ENCODE measurements at places on chromosomes 6 and 20.

DNA sequence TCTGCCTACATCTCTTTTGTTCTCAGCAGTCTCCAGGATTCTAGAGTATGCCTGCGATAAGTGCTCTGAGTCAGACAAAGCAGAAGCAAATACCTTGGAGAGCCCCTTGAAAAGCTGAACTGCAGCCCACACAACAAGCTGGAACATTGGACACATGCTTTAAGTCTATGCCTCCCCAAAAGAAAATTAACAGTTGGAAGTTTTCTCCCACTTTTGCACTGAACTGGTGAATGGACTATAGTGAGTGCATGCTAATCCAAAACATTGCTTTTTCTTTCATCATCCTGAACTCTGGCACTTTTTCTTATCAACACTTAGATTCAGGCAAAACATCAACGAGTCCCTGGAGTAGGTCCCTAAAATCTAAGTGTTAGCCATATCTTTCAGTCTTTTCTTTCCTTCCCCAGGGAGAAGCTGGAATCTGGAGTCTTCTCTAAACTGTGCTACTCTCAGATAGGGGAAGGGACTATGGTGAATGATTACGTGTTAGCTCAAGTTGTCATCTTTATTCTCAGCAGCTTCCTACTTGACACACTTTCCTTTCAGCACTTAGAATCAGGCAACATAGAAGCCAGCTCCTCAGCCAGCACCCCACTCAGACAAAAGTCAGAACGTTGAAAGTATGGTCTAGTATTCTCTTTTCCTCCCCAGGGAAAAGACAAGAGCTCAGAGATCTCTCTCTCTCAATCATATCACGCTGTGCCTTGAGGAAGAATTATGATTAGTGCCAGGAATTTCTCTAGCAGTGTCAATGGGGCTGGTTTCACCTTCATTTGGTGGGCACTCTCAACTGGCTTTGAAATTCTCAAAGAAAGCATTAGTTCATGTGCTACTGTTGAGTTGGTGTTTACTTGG lies 811.0 kb upstream of the GJE1 start:
- DNase-seq = no peak

DNA sequence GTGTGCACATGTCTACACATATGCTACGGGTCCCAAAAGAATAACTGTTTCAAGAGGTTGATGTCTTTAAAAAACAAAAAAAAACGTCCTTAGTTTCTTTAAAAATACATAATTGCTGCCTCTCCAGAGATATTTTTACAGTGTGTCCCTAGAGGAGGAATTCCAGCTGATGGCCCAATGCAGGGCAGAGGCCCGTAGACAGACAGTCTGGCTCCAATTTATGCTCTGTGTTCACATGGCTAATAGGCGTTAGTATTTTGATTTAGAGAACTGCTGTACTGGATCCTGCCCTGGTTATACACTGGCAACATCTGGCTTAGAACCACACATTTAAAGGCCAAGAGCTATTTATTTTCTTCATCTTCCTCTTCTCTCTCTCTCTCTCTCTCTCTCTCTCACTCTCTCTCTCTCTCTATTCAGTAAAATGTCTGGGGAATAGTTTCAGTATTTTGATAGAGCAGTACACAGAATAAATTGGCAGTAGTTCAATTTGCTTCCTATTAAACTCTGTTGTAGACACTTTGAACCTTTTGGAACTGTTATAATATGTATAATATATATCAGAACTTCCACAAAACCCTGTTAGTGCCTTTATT lies 260.6 kb downstream of the EYA4 start:
- no peak for DNase-seq

- DNase-seq = no peak
Measured at GRCh38 chr20:40749985-40750506, 61.0 kb upstream of the MAFB start.

DNA sequence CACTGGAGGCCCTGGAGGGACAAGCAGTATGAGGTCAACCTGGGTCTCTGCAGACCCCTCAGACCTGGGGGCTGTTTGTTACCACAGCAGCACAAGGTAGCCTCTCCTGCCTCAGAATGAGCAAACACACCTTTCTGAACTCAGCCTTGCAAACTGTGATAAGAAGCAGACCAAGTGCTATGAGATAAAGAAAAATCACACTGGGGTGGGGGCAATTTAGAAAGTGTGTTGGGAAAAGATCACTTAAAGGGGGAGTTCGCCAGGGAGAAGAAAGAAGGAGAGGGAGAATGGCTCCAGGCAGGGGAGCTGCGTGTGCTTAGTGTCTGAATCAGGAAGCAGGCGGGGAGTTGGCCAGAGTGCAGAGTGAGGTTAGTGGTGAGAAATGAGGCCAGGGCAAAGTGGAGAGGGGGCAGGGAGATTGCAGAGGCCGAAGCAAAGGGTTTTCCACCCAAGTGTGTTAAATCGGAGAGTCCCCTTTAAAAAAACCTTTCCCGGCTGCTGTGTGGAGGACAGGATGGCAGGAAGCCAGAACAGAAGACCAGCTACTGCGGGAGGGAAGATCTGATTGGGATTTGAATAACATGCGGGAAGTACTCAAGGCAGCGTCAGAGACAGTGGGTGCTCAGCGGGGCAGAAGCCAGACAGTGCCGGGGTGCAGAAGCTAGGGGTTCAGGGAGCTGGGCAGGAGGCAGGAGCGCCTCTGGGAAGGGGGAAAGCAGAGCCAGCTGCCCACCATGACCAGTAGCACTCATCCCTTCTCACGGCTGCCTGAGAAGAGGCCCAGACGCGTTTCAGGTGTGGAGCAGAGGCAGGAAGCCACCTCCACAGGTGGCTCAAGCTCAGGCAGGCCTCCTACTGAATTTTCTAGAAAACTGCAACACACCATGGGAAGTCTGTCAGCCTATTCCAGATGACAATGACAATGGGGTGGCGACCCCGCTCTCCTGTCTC lies 9.0 kb downstream of the ADA start:
- peak; percentile 27 for DNase-seq

GRCh38 chr6:31559958-31560696 lies 12.0 kb upstream of the LTA start:
- peak; percentile 77 for DNase-seq

DNA sequence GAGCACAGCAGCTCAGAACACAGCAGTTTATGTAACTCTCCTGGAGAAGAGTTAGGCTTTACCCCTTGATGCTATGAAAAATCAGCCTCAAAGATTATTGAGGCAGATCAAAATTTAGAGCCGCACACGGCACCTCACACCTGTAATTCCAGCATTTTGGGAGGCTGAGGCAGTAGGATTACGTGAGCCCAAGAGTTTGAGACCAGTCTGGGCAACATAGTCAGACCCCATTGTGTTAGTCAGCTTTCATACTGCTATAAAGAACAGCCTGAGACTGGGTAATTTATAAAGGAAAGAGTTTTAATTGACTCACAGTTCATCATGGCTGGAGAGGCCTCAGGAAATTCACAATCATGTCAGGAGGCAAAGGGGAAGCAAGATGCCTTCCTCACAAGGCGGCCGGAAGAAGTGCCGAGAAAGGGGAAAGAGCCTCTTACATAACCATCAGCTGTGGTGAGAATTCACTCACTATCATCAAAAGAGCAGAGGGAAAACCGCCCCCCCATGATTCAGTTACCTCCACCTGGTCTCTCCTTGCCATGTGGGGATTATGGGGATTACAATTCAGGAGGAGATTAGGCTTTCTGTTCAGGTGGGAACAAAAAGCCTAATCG lies 87.7 kb downstream of the SGK1 start:
- peak; percentile 59 for DNase-seq

GRCh38 chr20:34578521-34578920 lies 20.0 kb downstream of the MAP1LC3A start:
- DNase-seq = no peak

DNA sequence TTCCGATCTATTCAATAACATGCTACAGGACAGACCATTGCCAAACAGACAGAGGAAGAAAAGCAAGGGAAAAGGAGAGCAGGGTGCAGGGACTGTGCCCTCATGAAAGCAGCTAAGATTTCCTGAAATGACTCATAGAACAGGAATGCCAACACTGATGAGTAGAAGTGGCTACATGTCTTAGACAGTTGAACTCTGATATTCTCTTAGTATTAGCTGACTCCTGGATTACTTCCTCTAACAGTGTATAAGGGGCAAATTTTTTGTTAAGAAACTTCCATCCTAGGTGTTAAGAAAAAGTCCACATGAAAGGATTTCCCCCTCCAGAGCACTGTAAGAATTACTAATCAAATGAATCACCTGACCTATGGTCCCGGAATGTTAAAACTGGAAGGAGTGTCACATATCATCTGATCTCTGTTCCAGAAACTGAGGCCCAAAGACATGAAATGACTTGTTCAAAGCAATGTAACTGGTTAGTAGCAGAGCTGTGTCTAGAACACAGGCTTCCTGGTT lies 224.9 kb downstream of the IBTK start:
- DNase-seq = no peak

- DNase-seq = no peak
Measured at GRCh38 chr6:108115598-108116058, 41.1 kb upstream of the OSTM1 start.

DNA sequence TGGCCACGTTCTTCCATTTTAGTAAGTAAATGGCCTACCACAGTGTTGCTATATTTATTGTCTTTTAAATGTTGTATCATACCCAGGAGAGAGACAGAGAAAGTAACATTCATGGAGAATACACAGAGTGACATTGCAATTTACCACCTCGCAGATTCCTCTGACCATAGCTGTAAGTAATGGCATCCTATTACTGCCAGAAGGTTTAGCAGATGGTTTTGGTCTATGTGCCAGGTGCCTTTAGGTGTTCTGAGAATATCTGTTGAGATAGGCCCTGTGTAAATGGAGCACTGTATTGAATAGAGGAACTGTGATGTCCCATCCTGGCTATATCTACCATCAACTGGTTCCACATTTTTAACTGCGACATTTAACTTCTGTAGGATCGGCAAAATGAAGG lies 559.6 kb downstream of the KIF16B start:
- no peak for DNase-seq

DNA sequence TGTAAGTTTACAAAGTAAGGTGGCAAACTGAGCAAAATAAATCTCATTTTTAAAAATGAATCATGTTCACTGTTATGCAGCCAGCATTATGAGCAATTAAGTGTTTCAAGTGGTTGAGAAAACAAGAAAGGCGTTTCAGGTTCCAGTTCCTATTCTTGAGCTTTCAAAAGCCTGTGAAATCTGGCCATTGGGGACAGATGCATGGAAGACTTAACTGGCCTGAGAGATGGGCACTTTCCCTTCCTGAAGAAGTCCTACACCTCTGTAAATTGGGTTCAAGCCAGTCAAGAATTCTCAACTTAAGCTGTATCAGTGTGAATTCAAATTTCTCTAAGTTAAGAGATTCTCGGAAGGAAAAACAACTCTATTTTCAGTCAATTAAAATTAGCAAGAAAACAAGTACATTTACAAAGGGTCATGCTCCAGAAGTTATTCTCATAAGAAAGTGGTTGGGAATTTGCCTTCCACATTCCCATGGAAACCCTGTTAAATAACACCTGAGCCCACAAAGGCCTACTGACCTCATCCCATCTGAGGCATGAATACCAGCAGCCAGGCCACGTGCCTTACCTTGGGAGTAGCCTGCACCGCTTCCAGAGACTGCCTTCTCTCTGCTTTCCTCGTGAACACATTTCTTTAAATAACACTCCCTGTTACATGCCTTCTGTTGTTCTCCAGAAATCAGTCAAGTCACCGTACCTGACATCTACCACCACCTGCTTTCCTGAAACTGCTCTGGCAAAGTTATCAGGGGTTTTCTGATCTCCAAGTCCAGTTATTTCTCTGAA lies 19.4 kb downstream of the MAP3K5 start:
- DNase-seq = no peak

DNA sequence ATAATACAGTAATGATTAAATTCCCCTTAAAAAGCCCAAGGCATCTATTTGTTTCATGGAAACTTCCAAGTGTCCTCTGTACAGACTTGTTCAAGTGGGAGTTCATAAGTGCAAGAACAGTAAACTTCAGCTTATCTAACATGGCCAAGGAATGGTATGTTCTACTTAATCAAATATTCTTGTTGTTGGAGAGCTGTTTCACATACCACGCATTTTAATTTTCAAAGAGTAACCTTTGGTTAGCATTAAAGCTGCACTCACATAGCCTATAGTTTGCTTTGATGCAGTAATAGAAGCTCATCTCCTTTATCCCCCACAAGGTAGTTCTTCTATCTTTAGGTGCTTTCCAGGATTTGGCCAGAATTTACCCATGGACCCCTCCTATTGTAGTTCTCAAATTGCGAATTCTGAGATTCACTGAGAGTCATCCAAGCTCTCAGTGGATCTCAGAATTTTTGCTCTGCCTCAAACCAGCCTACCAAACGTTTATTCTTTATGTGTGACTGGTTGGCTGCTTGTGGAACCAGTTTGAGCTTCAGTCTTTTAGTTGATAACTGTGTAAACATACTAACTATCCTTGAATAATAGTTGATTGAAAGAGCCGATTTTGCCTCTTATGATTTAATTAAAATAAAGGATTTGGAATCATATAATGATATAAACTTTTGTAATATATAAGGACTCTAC lies 668.0 kb upstream of the FLRT3 start:
- no peak for DNase-seq

DNA sequence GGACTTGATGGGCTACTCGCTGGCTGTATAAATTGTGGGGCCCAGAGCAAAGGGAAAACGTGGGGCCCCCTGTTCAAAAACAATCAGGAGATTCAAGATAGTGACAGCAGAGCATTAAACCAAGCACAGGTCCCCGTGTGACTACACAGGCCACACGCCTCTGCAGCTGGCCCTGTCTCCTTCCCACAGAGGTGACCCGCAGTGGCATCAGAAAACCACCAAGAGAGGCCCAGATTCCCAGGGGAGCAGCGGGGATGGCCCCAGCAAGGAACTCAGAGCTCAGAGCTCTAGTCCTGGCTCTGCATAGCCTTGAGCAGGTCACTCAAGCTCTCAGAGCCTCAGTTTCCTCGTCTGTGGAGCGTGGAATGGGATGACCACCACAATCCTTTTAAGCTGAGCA lies 57.6 kb downstream of the CPNE5 start:
- DNase-seq = no peak

GRCh38 chr6:150765067-150765764 lies 100.3 kb upstream of the MTHFD1L start:
- DNase-seq = peak; percentile 2

GRCh38 chr6:8579372-8579771 lies 144.0 kb upstream of the SLC35B3 start:
- no peak for DNase-seq

GRCh38 chr6:166532302-166532701 lies 54.2 kb downstream of the RAMACL start:
- no peak for DNase-seq

GRCh38 chr6:81476881-81477280 lies 275.6 kb downstream of the TENT5A start:
- DNase-seq = no peak

DNA sequence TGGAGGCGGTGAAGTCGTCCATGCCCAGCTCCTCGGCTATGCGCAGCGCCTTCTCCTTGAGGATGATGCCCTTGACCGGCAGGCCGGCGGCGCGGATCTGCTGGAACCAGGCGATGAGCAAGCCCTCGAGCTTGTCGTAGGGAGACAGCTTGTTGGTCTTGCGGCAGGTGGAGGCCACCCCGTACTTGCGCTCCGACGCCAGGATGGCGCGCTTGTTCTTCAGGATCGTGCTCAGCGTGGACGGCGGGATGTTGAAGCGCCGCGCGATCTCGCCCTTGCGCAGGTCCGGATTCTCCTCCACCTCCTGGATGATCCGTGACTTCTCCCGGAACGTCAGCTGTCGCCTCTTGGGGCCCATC lies 435 bp downstream of the CENPB start:
- no peak for DNase-seq

- no peak for DNase-seq
Measured at GRCh38 chr6:39211183-39211582, 18.1 kb downstream of the KCNK5 start.

GRCh38 chr6:144673807-144674206 lies 388.7 kb downstream of the UTRN start:
- DNase-seq = no peak

Data from CD4-positive, alpha-beta T cell treated with Interferon alpha-2 for 1 hour (primary cell).